ENCODE measurements at places on chromosomes 16 and 17. TPM values are rescaled to one million over a fixed set of nuclear protein-coding genes. Genes with fewer than 3 reads are reported as not detected.

The PLCG2 gene
- not detected for polyA plus RNA-seq

The ZBTB4 gene
- 14.0 TPM for polyA plus RNA-seq

The SMIM5 gene
- 0.07 TPM for polyA plus RNA-seq

The MMP28 gene
- 2.7 TPM for polyA plus RNA-seq

The DNASE1 gene
- 4.0 TPM for polyA plus RNA-seq

The NPB gene
- polyA plus RNA-seq, result 0.10 TPM

The ENKD1 gene
- 1.9 TPM for polyA plus RNA-seq

The SYNGR3 gene
- polyA plus RNA-seq, result 1.8 TPM

The C16orf54 gene
- polyA plus RNA-seq, result 77.3 TPM

- H3K27ac ChIP-seq, result no peak overlapping the region
- H3K4me1 ChIP-seq, result peaks cover 56% of the 10 kb centered on the region
- no peak overlapping the region for H3K4me3 ChIP-seq
- H3K36me3 ChIP-seq, result no peaks in the 10 kb centered on the region
- no peak for DNase-seq
- no peaks in the 10 kb centered on the region for H3K27me3 ChIP-seq
Observed at GRCh38 chr16:75102595-75102994, 14.0 kb downstream of the LDHD start.

DNA sequence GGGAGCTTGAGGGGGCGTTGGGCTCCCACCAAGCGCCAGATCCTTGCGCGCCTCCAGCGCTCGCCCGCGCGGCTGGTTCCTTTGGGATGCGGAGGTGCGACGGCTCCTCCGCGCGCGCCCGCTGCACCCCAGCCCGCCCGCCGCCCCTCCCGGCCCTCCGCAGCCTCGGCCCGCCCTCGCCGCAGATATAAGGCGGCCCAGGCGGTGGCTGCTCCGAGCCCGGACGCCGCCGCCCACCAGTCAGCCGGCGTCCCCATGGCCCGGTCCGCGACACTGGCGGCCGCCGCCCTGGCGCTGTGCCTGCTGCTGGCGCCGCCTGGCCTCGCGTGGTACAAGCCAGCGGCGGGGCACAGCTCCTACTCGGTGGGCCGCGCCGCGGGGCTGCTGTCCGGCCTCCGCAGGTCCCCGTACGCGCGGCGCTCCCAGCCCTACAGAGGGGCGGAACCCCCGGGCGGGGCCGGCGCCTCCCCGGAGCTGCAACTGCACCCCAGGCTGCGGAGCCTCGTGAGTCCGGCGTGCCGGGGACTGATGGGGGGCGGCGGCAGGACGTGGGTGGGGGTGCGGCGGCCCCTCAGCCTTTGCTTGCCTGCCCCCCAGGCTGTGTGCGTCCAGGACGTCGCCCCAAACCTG, at the start of gene NPB:
Gene NPB, plus strand, starts transcription at position 216 of the 630 bp plus-strand sequence. Its CDS starts 40 bp downstream, at position 256.
- H3K27me3 ChIP-seq, result no peaks in the 10 kb centered on the region
- no peak within 1 kb of the TSS for H3K4me3 ChIP-seq
- peaks cover 12% of the 10 kb centered on the region for H3K4me1 ChIP-seq

DNA sequence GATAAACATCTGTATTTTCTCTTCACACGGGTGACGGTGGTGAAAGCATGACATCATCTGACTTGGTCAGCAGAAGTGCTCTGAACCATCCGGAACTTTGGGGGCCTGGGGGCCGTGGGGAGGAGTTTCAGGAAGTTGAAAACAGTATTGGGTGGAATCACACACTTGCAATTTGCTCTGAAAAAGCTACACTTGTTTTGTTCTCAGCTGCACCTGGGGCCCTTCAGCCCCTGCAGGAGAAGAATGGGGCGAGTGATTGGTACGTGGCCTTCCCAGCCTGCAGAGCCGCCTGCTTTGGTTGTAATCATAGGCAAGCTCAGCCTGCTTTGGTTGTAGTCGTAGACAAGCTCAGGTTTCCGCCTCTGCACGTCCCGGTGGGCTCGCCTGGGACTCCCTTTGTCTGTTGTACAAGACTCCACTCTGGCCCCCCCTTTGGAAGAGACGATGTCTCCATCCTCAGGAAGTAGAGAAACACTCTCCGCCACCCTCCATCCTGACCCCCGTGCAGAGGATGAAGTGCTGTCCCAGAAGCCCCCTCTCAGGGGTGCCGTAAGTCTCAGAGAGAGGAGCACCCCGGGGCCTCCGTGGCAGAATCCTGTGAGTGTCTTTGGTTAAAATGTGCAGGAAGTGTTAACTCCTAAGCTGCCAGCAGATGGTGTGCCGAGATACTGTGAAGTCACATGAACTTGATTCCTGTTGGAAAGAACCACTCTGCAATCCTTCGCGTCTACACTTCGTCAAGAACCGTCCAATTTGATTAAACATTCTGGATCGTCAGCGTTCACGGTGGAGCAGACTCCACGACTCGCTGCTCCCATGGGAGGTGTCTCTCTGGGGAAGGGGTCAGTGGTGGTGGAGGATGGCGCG, 5.4 kb downstream of the BANP start:
- peaks cover 18% of the 10 kb centered on the region for H3K36me3 ChIP-seq
- no peaks in the 10 kb centered on the region for H3K27me3 ChIP-seq
- peak overlapping the region; percentile 93 for H3K27ac ChIP-seq
- H3K4me3 ChIP-seq, result peak overlapping the region; percentile 76
- peak; percentile 94 for DNase-seq
- H3K4me1 ChIP-seq, result peaks cover 93% of the 10 kb centered on the region

- DNase-seq, result no peak
- no peak overlapping the region for H3K27ac ChIP-seq
- no peaks in the 10 kb centered on the region for H3K4me1 ChIP-seq
- H3K27me3 ChIP-seq, result no peaks in the 10 kb centered on the region
Observed at GRCh38 chr17:72380737-72381136, 259.9 kb downstream of the SOX9 start.

GRCh38 chr17:66379544-66379943, 77.1 kb downstream of the PRKCA start:
- H3K4me3 ChIP-seq, result no peak overlapping the region
- no peaks in the 10 kb centered on the region for H3K4me1 ChIP-seq
- no peak for DNase-seq

DNA sequence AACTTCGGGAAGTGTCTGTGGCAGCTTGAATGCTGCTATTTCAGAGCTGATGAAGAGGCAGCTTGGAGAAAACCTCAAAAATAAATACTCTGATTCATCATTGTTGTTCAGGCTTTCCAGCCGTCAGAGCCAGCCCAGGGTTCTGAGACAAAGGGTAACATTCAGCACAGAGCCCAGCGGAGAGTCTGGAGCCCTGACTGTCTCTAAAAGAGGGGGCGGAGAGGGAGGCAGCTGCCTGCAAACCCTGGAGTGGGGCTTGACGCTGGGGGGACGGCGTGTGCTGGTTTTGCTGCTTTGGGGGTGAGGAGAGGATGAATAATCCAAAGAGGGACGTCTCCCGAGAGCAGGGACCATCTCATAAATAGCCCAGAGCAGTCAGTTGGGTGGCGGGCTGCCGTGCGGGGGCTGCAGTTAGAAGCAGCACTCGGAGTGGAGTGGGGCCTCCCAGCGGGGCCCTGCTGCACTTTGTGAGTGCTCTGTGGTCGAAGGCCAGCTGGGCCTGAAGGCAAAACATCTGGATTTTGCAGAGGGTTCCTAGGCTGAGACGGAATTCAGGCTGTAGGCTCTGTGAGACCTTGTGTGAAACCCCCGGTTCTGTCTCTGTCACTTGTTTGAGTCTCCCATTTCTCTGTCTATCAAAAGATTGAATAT, 237.8 kb downstream of the PRKCA start:
- no peak overlapping the region for H3K27ac ChIP-seq
- DNase-seq, result no peak
- H3K4me1 ChIP-seq, result peaks cover 21% of the 10 kb centered on the region
- H3K27me3 ChIP-seq, result no peaks in the 10 kb centered on the region

DNA sequence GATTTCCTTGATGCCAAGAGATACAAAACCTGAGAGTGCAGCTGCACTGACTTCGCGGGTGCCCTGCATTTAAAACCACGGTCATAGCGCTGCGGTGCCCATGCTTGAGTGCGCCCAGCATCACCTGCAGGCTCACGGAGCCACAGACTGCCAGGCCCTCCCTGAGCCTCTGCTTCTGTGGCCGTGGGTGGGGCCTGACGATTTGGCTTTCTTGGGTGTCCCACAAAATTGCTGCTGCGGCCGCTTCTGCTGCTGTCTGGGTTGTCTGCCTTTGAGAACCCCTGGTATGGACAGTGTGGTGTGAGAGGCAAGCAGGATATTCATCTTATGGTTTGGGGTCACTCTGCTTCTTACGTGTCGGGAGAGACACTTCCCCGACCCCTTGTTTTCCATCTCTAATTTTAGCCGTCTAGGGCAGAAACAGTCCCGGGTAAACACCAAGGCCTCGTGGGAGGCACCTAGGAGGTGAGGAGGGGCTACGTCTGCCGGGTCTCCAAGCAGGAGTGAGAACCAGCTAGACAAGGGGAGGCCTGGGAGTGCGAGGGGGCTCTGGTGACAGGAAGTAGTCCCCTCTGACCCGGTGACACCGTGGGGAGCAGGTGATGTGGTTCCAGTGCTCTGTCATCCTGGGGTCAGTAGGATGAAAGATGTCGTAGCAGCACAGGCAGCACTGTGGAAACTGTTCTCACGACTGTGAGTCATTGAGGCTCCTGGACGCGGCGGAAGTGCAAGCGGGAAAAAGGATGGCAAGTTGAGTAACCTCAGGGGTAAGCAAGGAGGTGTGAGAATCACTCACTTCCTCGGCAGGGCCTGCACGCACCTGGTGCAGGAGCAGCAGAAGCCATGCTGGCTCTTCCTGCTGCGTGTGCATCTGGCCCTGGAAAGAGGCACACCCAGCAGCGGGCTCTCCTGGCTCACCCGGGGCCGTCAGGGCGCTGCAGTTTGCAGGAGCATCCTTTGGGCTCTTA, 176.3 kb downstream of the RPTOR start:
- peak; percentile 69 for DNase-seq
- no peaks in the 10 kb centered on the region for H3K4me1 ChIP-seq

GRCh38 chr17:40457964-40458791, 14.9 kb downstream of the IGFBP4 start:
- no peak for DNase-seq
- no peak overlapping the region for H3K4me3 ChIP-seq
- no peaks in the 10 kb centered on the region for H3K36me3 ChIP-seq
- no peaks in the 10 kb centered on the region for H3K27me3 ChIP-seq
- no peak overlapping the region for H3K27ac ChIP-seq

GRCh38 chr16:66479661-66480264, 52.7 kb downstream of the BEAN1 start:
- H3K4me1 ChIP-seq, result peaks cover 24% of the 10 kb centered on the region
- DNase-seq, result no peak
- no peak overlapping the region for H3K4me3 ChIP-seq
- H3K36me3 ChIP-seq, result no peaks in the 10 kb centered on the region
- no peaks in the 10 kb centered on the region for H3K27me3 ChIP-seq
- no peak overlapping the region for H3K27ac ChIP-seq

DNA sequence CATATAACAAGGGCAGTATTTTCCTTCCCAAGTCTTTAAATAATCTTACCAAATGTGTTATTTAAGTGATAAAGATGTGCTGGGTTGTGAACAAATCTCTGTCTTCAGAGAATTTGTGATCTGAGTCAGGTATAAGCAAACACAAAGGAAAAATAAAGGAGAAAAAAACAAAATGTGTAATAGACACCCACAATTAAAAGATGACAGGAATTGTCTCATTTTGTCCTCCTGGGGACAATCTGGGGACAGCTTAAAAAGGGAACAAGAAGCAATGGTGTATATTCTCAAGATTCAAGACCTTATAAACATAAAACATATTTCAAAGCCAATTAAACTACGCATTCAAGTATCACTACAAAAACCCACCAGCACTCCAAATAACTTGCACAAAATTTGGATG, 107.2 kb downstream of the TRIM37 start:
- H3K27ac ChIP-seq, result no peak overlapping the region
- H3K4me3 ChIP-seq, result no peak overlapping the region
- H3K27me3 ChIP-seq, result no peaks in the 10 kb centered on the region
- H3K36me3 ChIP-seq, result peaks cover 23% of the 10 kb centered on the region

DNA sequence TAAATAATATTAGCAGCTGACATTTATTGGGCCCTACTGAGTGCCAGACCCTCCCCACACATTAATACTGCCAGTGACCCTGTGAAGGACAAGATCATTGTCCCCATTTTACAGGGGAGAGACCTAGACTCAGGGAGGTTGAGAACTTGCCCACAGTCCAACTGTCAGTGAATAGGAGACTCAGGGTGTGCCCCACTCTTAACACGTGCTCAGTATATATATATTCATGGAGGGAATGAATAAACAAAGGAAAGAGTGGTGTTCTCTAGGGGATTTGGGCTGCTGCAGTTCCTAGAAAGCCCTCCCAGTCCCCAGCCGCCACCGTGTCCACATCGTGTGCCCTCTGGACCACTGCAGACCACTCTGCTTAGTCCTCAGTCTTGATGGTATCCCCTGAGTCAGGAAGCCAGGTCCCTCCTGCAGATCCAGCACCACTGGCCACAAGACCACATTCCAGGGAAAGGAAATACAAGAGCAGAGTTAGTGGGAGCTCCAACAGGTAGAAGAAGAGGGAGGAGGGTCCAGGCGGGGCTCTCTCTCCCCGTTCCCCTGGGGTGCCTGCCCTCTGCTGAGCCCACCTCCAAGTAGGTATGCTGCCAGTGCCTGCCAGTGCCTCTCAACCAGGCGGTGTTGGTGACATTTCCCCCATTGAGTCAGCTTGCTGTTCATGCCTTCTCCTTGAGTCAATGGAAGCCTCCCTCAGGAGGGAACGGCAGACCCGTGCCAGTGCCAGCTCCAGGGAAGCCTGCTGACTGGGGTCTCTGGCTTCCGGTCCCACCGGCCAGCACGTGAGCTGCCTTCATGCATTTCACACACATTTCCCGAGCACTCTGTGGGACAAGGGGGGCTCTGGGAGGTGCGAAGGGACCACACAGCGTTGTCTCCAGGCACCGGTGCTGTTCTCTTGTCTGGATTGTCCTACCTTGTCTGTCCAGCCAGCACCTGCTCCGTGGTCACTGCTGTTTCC, 75.6 kb downstream of the GNAO1 start:
- DNase-seq, result no peak
- peaks cover 6% of the 10 kb centered on the region for H3K4me1 ChIP-seq
- no peaks in the 10 kb centered on the region for H3K27me3 ChIP-seq
- no peak overlapping the region for H3K27ac ChIP-seq
- no peaks in the 10 kb centered on the region for H3K36me3 ChIP-seq

GRCh38 chr17:67358612-67359011, 7.8 kb downstream of the PSMD12 start:
- no peak for DNase-seq
- H3K4me1 ChIP-seq, result peaks cover 44% of the 10 kb centered on the region
- H3K36me3 ChIP-seq, result peaks cover 58% of the 10 kb centered on the region
- H3K27ac ChIP-seq, result peak overlapping the region; percentile 8
- no peaks in the 10 kb centered on the region for H3K27me3 ChIP-seq

DNA sequence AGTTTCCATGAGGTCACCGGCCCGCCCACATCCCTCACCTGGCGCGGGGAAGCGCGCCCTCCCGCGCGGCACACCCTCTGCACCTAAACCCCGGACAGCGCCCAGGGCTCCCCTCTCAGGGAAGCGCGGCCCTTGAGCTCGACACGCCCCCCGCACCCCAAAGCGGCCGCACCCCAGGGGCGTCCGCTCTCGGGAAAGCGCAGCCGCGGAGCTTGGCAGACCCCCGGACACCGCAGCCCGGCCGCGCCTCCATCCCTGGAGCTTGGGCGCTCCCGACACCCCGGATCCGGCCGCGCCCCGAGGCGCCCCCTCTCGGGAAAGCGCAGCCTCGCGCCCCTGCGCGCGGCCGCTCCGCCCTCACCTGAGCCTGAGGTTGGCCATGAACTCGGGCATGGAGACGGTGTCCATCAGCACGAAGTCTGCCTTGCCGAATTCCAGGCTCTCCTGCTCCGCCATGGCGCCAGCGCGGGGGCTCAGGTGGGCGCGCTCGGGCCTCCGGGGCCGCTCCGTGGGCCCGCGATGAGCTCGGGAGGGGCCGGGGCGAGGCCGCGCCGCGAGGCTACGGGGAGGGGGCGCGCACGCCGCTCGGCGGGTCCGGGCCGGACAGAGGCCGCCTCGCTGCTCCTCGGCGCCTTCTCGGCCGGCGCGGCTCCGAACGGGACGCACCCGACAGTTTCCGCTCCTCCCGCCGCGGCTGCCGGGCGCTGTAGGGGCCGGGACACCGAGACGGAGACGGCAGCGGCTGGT, at the start of gene MYO1D:
Gene MYO1D, minus strand, starts transcription at position 708 of the 747 bp plus-strand sequence. Its CDS starts 252 bp downstream, at position 456.
- no peaks in the 10 kb centered on the region for H3K36me3 ChIP-seq
- DNase-seq, result peak; percentile 68
- peaks cover 11% of the 10 kb centered on the region for H3K4me1 ChIP-seq
